Stimulated activated CD8-positive, alpha-beta memory T cell treated with anti-CD3 and anti-CD28 coated beads, Interleukin-7, amount 100 ng/mL, for 1 hour (primary cell): ENCODE measurements at places on chromosomes 13 and 19.

- DNase-seq: no peak
These were observed 315.4 kb downstream of the RBM26 start for GRCh38 chr13:79090552-79091124.

DNA sequence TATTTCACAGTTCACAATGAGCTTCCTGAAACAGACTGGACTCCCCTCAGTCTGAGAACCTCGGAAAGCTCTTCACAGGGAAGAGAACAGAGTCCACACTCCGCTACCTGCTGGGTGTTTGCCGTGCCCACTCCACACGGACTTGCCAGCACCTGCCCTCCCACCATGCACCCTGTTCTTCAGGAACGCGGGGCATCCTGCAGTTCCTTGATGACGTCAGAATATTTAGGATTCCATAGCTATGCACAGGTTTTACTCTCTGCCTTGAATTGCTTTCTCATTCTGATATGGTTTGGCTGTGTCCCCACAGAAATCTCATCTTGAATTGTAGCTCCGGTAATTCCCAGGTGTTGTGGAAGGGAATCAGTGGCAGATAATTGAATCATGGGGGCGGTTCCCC, 74.4 kb upstream of the FARP1 start:
- DNase-seq: no peak

DNA sequence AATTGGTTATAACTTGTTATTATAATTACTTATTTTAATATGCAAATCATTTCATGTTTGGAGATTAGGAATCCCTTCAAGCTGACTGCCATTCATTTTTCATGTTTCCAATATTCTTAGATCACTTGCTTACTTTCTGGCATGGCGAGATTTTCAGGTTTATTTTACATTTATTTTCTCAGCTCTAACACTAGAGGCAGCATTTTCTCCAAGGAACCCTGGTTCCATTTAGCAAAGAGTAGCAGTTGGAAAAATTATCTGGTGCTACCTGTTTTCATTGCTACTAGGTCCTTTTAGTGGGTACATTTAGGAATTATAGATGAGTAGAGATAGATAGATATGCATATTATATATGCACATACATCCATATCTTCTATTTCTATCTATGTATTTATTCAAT, 90.9 kb upstream of the TRPC4 start:
- DNase-seq: no peak

DNA sequence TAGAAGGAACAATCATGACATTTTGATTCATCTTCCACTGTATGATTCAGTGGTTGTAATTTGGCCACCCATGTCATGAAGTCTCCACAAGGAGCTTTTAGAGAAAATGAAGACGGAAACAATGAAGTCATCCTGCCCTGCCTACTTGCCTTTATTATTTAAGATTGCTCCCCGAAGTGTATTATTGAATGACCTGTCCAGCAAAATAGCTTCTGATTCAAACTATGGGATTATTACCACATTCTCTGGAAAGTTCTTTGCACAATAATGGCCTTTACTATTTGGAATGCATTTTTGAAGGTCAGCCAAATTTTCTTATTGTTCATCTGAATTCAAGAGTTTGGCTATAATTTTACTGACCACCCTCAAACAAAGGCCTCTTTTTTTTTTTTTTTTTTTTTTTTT, 77.8 kb upstream of the RFC3 start:
- no peak for DNase-seq

DNA sequence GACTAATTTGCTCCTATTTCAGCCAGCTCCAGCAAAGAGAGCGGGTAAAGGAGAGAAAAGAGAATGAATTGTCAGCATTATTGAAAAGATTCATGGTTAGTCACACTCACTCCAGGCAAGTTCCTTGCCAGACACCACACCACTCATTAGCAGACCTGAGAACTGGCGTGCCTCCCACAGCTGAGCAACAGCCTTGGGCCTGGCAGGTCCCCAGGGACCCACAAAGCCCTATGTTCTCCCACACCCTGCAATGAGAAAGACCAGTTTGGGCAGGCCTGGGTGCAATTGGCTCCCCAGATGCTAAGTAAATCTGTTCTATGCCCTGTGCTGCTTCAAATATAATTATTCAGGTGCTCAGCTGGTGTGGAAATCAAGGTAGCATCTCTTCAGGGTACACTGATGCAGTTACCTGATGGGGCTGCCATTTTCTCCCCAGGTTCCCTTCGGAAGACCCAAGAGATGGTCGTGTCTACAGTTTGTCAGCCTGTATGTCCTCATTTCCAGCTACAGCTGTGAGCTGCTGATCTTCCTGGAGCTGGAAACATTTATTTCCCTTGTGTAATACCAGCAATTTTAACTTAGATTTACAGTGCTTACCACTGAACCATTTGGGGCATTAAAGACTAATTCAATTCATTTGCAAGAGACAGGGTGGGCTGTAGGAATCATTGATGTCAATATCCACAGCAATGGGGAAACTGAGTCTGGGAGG, 405.0 kb downstream of the COG6 start:
- DNase-seq: no peak

DNA sequence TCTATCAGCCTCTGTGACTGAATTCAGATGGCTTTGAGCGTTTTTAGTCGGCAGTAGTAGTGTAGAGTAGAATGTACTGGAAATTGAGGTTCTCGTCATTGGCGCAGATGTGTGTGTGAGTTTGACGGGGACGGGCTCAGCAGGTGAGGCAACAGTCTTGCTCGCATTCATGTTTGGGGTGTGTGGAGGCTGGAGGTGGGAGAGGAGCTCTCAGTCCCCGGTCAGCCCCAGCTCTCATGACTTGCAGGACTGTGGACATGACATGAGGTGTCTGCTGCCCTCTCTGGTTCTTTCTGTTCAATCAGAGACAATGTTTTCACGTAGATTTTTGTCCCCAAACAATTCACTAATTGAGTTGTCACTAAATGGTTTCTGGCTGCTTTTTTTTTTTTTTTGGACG, 57.2 kb downstream of the ING1 start:
- no peak for DNase-seq

DNA sequence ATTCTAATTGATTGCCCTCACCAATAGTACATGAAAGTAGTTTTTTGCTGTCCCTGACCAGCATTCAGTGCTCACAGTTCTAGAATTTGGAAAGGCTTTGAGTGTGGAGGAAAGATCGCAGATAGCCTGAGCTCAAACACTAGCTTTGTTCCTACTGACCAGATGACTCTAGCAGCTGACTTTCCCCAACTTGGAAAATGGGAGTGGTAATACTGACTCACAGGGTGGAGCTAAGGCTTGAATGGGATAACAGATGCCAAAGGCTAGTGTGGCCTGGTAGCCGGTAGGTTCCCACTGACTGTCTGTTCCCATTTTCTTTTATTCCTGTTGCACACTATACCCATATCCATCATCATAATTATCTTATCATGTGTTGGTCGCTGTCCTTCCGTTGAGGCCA, 3.7 kb downstream of the ZSCAN22 start:
- DNase-seq: no peak
